BJ (cell line): ENCODE measurements at places on chromosomes 7 and 10. TPM values are rescaled to one million over a fixed set of nuclear protein-coding genes. Genes with fewer than 3 reads are reported as not detected.

IFIT1B gene
- not detected in 2 replicates for polyA plus RNA-seq

CALY gene
- 0.31 and 0.91 TPM in 2 replicates for polyA plus RNA-seq

ZNF365 gene
- polyA plus RNA-seq = 3.7 and 4.5 TPM in 2 replicates

CPN1 gene
- not detected in 2 replicates for polyA plus RNA-seq

MDFIC gene
- polyA plus RNA-seq = 30.5 and 49.5 TPM in 2 replicates

ELN gene
- 419 and 619 TPM in 2 replicates for polyA plus RNA-seq

LRRTM3 gene
- not detected in 2 replicates for polyA plus RNA-seq
